ENCODE measurements at places on chromosomes 2 and 18. TPM values are rescaled to one million over a fixed set of nuclear protein-coding genes. Genes with fewer than 3 reads are reported as not detected.

GRCh38 chr2:196206804-196207203, 35.4 kb upstream of the STK17B start:
- no peak for DNase-seq

Gene SERPINB11
- total RNA-seq, result not detected

- DNase-seq, result no peak
These were observed 14.3 kb downstream of the TEX44 start for GRCh38 chr2:231606941-231607340.

- DNase-seq, result no peak
These were observed 13.7 kb upstream of the RALB start for GRCh38 chr2:120238728-120239487.

- DNase-seq, result no peak
These were observed 115.3 kb downstream of the BCL11A start for GRCh38 chr2:60438131-60438530.

Gene CHRNG
- total RNA-seq, result not detected

DNA sequence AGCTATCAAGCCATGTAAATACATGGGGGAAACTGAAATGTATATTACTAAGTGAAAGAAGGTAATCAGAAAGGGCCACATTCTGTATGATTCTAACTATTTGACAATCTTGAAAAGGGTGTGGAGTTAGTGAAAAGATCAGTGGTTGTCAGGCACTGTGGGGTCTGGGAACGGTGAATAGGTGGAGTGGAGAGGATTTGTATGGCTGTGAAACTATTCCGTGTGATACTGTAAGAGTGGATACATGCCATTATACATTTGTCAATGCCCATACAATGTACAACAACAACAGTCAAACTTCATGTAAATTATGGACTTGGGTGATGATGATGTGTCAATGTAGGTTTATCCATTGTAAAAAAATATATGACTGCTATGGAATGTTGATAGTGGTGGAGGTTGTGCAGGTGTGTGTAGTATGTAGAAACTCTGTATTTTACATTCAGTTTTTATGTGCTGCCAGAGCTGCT, 1116.2 kb downstream of the SUCLG1 start:
- no peak for DNase-seq

DNA sequence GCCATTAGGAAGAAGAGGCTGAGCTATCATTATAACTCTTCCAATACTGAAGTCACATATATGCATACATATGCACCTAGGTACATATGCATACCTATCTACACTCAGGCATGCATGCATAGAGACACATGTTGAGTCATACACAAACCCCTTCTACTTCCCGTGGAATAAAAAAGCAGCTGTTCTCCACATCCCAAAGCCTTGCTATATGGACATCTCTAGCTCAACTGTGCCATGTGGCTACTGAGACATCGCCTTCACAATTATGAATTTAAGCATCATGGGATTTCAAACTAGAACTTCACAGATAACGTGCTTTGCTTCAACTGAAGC, 120.5 kb downstream of the ANKRD44 start:
- DNase-seq, result no peak

- no peak for DNase-seq
These were observed 12.2 kb upstream of the DNPEP start for GRCh38 chr2:219399716-219400478.

Data from T-cell (primary cell).